Sigmoid colon (tissue), 7 donors: ENCODE measurements at places on chromosomes 4 and X. TPM values are rescaled to one million over a fixed set of nuclear protein-coding genes. Genes with fewer than 3 reads are reported as not detected.

SLC38A5 gene
- polyA plus RNA-seq, result 4.2 TPM

MFAP3L gene
- 1.4 TPM for polyA plus RNA-seq

SSX2 gene
- polyA plus RNA-seq, result not detected

ADGRG4 gene
- not detected for polyA plus RNA-seq

DNA sequence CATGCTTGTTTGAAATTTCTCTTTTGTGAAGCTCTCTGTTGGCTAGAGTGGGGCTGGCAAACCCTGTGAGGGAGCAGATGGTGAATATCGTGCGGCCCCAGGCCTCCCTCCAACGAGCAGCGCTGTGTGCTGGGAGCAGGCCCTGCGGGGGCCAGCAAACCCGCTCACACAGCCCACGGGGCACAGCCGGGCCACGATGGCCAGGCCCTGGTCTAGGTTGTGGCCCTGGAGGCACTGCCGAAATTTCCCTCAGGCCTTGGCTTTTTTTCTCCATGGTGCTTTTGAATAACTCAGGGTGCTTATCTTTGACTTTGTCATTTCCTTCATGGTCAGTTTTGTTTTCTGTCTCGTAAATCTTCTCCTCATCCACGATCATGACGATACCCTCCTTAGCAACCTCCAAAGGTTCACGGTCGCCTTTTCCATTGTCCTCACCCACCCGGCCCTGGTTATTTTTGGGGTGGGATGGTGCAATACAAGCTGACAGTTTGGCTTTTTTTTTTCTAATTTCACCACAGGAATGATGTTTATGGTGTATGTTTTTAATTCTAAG is 20.7 kb downstream of the PCGF3 start:
- no peak for DNase-seq
- H3K36me3 ChIP-seq, result peaks cover 19% of the 10 kb centered on the region

- H3K4me1 ChIP-seq, result no peaks in the 10 kb centered on the region
- H3K27ac ChIP-seq, result no peak overlapping the region
- H3K36me3 ChIP-seq, result no peaks in the 10 kb centered on the region
- DNase-seq, result no peak
- H3K27me3 ChIP-seq, result peaks cover 4% of the 10 kb centered on the region
- no peak overlapping the region for H3K4me3 ChIP-seq
Observed at GRCh38 chrX:155966876-155967275, 30.6 kb upstream of the IL9R start.

- H3K27me3 ChIP-seq, result no peaks in the 10 kb centered on the region
- no peaks in the 10 kb centered on the region for H3K36me3 ChIP-seq
- H3K4me1 ChIP-seq, result no peaks in the 10 kb centered on the region
- no peak for DNase-seq
- no peak overlapping the region for H3K4me3 ChIP-seq
Observed at GRCh38 chr4:12399781-12400180, 971.1 kb upstream of the HS3ST1 start.

DNA sequence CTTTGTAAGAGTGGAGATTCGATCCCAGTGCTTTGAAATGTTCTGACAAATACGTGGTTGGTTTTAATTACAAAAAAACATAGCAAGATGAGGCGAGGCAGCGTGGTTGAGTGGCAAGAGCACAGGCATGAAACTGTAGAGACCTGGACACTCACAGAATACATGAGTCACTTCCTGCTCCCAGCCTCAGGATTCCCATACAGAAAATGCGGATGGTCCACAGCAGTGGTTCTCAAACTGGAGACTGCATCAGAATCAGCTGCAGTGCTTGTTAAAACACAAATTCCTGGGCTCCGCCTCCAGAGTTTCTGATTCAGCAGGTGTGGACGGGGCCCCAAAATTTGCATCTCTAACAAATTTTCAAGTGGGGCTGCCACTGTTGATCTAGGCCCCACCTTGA is 10.1 kb downstream of the OTOP1 start:
- peaks cover 5% of the 10 kb centered on the region for H3K27me3 ChIP-seq
- H3K4me3 ChIP-seq, result no peak overlapping the region
- no peak overlapping the region for H3K27ac ChIP-seq
- no peaks in the 10 kb centered on the region for H3K36me3 ChIP-seq

DNA sequence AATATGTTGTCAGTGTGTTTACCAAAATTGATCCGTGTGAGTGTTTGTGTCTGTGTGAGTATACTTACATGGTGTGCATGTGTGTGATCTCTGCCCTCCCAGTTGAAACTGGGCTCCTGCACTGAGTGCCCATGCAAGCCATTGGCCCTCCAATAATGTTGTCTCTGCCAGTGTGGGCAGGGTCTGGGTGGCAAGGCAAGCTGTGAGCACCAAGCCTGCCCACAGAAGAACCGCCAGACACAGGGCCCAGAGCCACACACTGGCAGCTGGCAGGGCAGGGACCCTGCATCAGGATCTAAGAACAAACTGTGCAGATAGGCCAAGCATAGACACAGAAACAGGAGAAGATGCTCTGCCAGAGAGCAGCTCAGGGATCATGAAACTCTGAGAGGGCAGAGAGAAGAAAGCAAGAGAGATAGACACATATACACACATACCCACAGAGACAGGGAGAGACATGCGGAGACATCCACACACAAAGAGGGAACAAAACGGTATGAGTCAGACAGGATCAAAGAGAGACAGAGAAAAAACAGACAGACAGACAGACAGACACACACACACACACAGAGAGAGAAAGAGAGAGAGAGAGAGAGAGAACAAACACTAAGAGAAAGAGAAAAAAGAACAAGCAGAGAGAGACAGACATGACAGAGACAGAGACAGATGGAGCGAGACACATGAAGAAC is 555.0 kb downstream of the MID1IP1 start:
- no peaks in the 10 kb centered on the region for H3K27me3 ChIP-seq
- H3K36me3 ChIP-seq, result no peaks in the 10 kb centered on the region
- no peaks in the 10 kb centered on the region for H3K4me1 ChIP-seq
- H3K27ac ChIP-seq, result no peak overlapping the region
- DNase-seq, result no peak

- H3K27ac ChIP-seq, result no peak overlapping the region
- H3K4me3 ChIP-seq, result no peak overlapping the region
- H3K27me3 ChIP-seq, result no peaks in the 10 kb centered on the region
- no peaks in the 10 kb centered on the region for H3K4me1 ChIP-seq
- no peaks in the 10 kb centered on the region for H3K36me3 ChIP-seq
Observed at GRCh38 chr4:24956091-24956490, 43.2 kb upstream of the CCDC149 start.

DNA sequence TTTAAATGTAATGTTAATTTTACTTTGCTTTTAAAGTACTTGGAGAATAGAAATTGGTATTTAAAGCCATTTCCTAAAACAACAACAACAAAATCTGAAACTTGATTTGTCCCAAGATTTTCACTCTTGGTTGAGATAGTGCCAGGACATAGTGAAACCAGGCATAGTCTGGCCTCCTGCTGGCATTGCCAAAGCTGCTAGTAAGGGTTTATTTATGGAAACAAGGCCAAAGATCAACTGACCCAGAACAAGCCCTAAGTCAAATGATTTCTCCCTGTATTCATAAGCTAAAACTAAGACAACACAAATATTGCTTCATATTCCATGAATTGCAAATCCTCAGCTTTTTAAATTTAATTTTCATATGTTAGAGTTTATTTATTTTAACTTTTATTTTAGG is 227.5 kb upstream of the FGF13 start:
- H3K36me3 ChIP-seq, result no peaks in the 10 kb centered on the region
- H3K27ac ChIP-seq, result no peak overlapping the region
- H3K27me3 ChIP-seq, result no peaks in the 10 kb centered on the region
- H3K4me1 ChIP-seq, result no peaks in the 10 kb centered on the region

GRCh38 chrX:83829874-83830273 is 31.1 kb upstream of the CYLC1 start:
- no peaks in the 10 kb centered on the region for H3K36me3 ChIP-seq
- DNase-seq, result no peak
- no peaks in the 10 kb centered on the region for H3K4me1 ChIP-seq
- no peak overlapping the region for H3K4me3 ChIP-seq

DNA sequence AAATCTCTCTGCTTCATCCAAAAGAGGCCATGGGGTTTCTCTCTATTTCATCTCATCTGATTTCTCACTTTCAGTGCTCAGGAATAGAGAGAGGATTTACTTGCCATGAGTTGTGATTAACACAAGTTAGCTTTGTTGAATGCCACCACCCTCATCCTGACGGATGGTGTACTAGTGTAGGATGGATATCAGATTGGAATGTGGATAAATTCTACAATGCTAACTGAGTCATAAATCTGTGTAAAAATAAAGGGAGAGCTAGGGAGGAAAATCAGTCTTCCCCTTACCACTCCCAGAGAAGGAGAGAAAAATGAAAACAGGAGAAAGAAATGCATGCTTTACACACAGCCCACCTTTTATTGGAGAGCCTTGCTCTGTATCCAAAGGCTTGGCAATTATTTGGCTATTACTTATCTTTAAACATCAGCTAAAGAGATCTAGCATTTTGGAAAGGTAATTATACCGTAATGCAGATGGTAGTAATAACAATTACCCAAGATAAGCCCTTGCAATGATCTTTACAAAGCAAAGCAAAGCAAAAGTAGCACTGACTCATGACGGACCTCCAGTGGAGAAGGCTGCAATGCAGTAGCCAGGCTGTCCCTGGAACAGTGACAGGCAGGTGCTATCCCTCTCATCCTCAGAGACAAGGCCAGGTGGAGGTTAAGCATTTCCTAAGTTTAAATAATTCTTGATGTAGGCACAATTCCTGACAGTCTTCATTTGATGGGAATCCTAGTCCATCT is 306.3 kb upstream of the PPARGC1A start:
- H3K4me3 ChIP-seq, result no peak overlapping the region
- DNase-seq, result no peak
- no peak overlapping the region for H3K27ac ChIP-seq
- no peaks in the 10 kb centered on the region for H3K27me3 ChIP-seq
- peaks cover 4% of the 10 kb centered on the region for H3K4me1 ChIP-seq
